ENCODE measurements at places on chromosomes 6 and 20. TPM values are rescaled to one million over a fixed set of nuclear protein-coding genes. Genes with fewer than 3 reads are reported as not detected.

GRCh38 chr20:51460569-51461265 lies 81.8 kb downstream of the NFATC2 start:
- DNase-seq: no peak

- no peak for DNase-seq
Measured at GRCh38 chr20:56362833-56363413, 4.1 kb downstream of the FAM210B start.

- DNase-seq: no peak
Measured at GRCh38 chr6:118280210-118280609, 267.9 kb upstream of the PLN start.

DNA sequence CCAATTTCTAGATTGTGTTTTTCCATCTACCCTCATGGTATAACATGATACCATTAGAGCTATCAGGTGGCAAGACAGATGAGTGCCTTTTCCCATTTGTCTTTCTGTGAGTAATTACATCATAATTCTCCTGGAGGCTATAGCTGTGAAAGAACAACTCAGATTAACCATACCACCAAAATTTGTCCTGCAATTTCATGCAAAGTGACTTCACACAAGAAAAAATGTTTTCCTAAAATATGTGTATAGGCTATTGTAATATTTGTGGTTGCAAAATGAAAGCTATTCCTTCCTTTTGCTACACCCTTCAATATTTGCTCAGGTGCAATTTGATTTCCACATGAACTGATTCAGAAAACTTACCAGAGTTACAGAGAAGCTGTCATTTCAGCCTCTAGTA lies 547.7 kb upstream of the ID4 start:
- DNase-seq: no peak

DNA sequence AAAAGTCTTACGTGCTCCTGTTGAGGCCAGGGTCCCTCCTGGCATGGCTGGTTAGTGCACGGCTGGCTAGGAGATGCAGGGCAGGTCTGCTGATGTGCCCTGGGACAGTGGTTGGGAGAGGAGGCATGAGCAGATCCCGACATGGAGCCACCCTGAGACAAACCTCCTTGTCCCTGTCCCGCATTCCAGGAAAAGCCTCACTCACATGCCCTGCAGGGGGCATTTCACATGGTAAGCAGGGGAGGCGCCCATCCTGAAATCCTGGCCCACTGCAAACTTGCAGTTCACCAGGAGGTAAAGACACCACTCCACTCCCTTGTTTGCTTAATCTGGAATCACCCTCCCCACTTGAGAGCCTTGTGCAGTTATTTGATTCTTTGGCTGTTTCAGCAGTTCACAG lies 116.7 kb upstream of the SLC24A3 start:
- no peak for DNase-seq

DNAH8 gene
- not detected for total RNA-seq

PBOV1 gene
- total RNA-seq: not detected

DEFB115 gene
- not detected for total RNA-seq

Measured in A172 (cell line).